NB4 (cell line): ENCODE measurements at places on chromosomes 4 and X.

- DNase-seq = no peak
Measured at GRCh38 chrX:8731559-8732395, at the start of gene ANOS1. Gene ANOS1, minus strand, starts transcription at chrX:8732137. Its CDS starts 101 bp downstream, at chrX:8732036.

GRCh38 chr4:38815885-38816782, 11.5 kb upstream of the TLR1 start:
- DNase-seq = peak; percentile 78

DNA sequence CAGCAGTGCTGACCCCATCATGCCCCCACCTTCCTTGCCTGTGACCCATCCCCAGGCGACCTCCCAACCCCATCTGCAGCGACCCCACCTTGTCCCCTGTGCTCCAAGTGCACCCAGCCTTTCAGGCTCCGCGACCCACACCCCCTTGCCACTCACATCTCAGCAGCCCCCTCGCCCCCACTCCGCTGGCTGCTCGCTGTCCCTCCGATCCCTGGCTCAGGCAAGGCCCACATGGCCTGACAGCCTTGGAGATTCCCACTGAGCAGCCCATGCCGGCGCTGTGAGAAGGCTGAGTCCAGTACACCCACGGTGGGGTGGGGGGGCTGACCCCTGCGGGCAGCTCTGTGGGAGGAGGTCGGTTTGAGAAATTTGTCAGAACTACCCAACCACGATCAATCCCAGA, 9.1 kb downstream of the ZFYVE28 start:
- DNase-seq = no peak

GRCh38 chrX:12002876-12003275, 135.4 kb upstream of the FRMPD4 start:
- no peak for DNase-seq

DNA sequence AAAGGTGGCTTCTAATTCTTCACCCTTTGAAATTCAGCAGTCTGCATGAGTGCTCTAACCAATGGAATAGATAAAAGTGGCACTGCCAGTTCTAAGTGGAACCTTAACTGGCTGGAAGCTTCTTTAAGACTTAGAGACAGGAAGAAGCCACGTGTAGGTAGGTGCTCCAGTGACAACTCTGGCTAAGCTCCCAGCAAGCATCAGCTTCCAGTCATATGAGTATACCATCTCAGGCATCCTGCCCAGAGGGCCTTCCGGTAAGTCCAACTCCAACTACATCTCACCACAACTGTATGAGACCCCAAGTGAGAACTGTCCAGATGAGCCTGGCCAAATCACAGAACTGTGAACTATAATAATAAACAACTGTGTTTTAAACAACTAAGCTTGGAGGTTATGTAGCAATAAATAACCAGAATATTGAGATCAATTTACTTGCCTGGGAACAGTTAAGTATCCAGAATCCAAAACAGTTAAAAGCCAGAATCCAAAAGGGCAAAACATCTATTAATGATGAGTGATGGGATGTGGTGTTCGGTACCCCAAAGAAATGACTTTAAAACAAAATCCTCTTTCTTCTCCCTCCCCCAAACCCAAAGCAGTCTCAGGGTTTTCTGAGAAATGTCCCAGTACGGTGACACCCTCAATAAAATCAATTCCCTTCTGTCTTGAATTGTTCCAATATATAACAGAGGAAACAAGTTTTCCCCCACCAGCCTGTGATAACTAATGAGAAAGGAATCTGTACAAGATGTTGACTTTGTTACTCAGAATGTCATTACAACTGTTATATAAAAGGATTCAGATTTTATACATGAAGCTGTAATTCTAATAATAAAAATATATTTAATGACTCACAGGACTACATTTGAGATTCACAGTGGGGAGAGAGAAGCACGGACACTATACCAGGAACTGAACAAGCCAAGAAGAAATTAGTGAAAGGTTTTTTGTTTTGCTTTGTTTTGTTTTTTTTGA, 4.2 kb downstream of the TSPAN5 start:
- no peak for DNase-seq
